Stimulated activated CD8-positive, alpha-beta memory T cell treated with anti-CD3 and anti-CD28 coated beads, Interleukin-7, amount 100 ng/mL, for 48 hours (primary cell): ENCODE measurements at places on chromosomes 7 and 10.

DNA sequence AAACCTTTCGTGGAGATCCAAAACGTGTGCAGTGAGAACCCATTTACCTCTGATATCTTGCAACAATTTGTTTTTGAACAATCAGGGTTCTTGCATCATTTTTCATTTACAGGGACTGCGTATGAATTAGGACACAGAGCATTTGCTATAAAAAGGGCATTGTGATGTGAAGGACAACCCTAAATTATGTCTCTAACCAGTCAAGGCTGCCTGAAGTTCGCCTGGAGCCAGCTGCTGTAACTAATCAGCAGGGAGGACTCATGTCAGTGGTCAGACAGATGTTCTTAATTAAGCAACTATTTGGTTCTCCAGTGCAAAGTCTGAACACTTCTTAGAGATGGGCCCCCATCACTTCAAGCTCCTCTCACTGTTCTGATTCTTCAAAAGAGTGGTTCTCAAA lies 674.8 kb downstream of the KCNMA1 start:
- DNase-seq = no peak

GRCh38 chr10:20966426-20966825 lies 69.3 kb upstream of the NEBL start:
- no peak for DNase-seq

- peak; percentile 33 for DNase-seq
Observed at GRCh38 chr7:6250364-6250833, 22.0 kb downstream of the CYTH3 start.

- peak; percentile 19 for DNase-seq
Observed at GRCh38 chr10:3622845-3623621, 162.0 kb downstream of the KLF6 start.

GRCh38 chr7:108503112-108504026 lies 22.6 kb downstream of the PNPLA8 start:
- DNase-seq = no peak

GRCh38 chr7:101125989-101126650 lies 784 bp upstream of the SERPINE1 start:
- no peak for DNase-seq

- no peak for DNase-seq
Observed at GRCh38 chr7:100102950-100103840, 1.8 kb downstream of the AP4M1 start.

- DNase-seq = no peak
Observed at GRCh38 chr10:103197174-103197573, 4.1 kb upstream of the NT5C2 start.

DNA sequence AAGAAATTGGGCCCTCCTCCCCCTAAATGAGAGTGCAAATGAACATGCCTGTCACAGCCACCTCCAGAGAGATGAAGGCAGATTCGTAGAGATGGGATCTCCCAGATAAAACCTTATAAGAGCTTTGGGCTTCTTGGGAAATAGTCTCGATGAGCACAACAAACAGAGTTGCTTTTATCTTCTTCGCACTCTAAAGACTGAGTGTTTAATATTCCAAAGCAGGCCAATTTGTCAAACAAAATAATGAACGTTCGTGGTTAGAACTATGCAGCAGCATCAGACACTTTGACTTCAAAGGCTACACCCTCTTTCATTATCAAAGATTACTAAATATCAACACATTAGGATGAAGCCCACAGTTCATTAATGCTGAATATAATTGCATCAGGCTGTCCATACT lies 256.2 kb downstream of the SKIDA1 start:
- no peak for DNase-seq

DNA sequence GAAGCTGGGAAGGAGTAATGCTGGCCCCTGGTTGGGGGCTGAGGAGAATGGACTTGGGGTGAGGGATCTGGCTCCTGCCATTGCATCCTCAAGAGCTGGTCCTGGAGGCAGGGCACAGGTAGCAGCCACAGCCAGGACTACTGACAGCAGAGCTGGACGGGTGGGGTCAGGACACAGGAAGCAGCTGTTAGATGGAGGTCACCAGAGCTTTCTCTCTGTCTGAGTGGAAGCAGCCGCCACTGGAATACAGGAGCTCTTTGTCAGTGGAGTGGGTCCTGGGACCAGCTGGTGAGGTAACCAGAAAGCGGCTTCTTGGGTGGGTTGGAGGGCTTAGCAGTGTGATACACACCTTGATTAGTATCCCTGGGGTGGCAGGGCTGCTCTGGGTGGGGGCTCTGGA lies 58.1 kb upstream of the AQP1 start:
- DNase-seq = no peak

DNA sequence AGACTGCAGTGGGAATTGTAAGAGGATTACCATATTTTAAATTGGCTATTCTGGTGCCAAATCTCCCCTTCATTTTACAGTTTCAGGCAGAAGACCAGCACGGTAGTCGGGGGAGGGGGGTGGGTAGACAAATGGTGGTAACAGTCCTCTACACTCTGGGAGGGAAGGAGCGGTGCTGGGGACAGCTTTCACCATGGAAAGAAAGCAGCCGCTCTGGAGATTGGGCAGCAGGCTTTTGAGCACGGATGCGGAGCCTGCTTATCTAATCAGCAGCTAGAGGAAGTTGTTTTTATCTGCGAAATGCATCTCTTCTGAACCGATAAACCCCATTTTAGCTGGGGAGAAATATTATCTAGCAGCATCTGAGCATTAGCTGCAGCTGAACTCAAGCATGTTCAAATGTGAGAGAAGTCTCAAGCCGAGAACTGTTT lies 28.7 kb downstream of the IKZF1 start:
- DNase-seq = no peak
